ENCODE measurements at places on chromosomes 12 and 14.

DNA sequence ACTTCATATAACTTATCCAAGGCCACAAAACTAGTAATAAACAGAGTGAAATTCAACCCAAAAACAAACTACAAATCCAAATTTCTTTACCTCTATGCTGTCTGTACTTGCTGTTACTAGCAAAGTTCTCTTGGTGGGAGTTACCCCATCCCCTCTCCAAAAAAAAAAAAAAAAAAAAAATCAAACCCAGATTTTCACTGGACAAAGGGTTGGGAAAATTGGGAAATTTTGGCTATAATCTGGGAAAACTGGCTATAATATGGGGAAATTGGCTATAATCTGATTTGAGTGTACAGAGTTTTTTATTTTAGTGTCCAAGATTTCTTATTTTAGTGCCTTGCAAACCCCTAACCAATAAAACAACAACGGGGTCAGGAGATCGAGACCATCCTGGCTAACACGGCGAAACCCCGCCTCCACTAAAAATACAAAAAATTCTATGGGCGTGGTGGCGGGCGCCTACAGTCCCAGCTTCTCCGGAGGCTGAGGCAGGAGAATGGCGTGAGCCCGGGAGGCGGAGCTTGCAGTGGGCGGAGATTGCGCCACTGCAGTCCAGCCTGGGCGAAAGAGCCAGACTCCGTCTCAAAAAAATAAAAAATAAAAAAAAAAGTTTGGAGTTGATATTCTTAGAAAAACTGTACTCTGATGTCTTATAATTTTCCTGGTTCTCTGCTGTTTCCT is 148.4 kb downstream of the CHST11 start:
- no peak for DNase-seq

DNA sequence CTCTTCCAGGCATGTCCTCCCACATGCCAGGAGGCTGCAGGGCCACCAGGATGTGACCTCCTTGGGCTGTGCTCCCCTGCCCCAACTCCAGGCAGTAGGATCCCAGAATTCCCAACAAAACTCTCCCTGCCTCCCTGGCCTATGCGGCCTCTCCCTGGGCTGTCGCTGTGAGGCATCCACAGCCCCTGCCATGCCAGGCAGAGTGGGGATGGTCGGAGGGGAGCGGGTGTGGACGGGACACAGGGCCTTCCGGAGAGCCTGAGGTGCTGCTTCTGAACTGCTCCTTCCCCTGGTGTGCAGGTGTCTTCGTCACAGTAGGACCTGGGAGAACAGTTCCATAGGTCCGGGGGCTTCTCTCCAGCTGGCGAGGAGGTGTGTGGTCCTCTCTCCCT is 18.3 kb downstream of the GPR132 start:
- DNase-seq = no peak

GRCh38 chr12:16327963-16328362 is 19.5 kb upstream of the MGST1 start:
- no peak for DNase-seq

DNA sequence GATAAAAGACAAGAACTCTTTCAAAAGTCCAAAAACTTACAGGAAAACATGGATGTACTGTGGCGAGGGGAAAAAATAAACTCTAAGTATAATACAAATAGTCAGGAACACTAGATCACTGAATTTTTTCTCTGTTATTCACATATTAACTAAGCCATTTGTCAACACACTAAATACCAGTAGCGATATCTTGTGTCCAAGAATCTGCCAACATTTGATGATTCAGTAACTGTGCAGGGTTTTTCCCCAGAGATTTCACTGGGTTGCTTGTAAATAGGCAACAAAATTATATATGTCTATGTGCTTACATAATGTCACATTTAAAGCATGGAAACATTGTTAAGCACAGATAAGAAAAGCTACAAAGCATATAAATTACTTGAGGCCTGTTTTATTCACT is 205.9 kb downstream of the KIF21A start:
- no peak for DNase-seq

GRCh38 chr14:91246051-91246852 is 1.7 kb upstream of the GPR68 start:
- DNase-seq = no peak

DNA sequence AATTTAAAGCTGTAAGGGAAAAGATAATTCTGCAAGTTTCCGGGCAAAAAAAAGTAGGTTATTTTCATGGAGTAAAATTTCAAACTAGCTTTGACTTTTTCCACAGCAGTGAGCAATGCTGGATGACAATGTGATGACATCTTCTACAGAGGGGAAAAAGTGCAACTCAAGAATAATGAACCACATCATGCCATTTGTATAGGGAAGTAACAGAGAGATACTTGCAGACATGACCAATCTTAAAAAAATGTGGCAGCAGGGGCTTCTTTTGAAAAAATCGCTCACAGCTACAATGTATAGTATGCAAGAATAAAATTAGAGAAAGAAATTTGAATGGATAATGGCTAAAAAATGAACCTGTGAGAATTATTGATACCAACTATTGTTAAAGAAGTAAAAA is 115.5 kb downstream of the DHRS2 start:
- no peak for DNase-seq

DNA sequence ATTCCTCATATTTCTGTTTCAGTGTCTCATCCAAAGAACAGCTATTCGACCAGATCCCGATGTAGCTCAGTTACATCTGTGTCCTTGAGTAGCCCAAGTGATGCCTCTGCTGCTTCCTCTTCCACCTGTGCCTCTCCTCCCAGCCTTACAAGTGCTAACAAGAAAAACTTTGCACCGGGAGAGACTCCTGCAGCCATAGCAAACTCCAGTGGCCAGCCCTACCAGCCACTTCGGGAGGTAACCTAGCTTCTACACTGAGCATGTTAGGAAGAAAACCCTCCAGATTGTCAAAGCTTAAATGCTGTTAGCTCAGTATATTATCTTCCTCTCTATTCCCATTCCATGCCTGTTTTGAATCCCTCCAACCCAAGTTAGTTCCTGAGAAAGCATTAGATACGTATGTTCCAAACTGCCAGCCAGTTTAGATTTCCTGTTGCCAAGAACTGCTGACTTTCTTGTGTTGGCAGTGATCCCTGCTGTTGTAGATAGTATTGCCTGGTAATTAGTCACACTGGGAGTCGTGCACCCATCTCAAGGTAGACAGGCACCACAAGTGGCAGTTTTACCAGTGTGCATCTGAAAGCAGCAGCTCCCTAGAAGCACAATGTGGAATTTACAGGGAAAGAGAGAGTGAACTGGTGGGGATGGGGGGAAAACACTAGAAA is 14.0 kb upstream of the KCNH3 start:
- DNase-seq = no peak

- DNase-seq = no peak
Measured at GRCh38 chr12:8819666-8819980, 2.8 kb upstream of the A2ML1 start.

GRCh38 chr14:89368490-89369477 is 48.2 kb downstream of the FOXN3 start:
- no peak for DNase-seq

GRCh38 chr14:60736494-60736893 is 1.9 kb downstream of the MNAT1 start:
- no peak for DNase-seq

DNA sequence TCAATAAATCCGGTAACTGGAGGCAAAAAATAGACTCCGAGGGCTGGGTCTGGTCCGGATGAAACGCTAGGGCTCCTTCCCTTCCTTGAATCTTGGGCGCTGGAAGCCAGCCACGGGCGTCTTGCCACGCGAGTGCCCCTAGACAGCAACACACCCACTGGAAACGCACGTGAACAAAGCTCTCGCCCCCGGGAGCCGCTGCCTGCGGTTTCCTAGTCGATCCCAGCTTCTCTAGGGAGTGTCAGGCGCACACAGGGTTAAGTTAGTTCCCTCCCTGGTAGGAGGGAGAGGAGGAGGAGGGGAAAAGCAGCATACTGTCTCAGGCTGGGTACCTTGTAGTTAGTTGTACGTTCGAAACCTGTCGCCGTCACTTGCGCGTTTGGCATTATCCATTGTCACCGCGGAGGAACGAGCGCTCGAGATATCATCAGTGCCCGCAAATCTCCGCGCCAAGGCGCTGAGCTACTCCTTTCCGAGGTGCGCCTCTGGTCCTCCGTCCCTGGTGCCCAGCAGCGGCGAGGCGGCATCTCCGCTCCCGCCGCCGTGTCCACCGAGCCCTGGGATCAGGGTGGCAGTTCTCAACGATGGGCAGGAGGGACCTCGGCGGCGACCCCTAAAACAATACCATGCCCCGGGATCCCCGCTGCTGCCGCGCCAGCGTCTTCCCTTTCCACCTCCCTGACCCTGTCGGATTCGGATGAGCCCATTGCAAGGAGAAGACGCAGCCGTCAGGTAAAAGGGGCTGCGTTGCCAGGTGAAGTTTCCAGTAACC is at the start of gene FLRT2:
FLRT2 (plus strand) TSS at position 342 of the 772 bp plus-strand sequence. CDS start 91,371 bp downstream, outside the sequence.
- no peak for DNase-seq

DNA sequence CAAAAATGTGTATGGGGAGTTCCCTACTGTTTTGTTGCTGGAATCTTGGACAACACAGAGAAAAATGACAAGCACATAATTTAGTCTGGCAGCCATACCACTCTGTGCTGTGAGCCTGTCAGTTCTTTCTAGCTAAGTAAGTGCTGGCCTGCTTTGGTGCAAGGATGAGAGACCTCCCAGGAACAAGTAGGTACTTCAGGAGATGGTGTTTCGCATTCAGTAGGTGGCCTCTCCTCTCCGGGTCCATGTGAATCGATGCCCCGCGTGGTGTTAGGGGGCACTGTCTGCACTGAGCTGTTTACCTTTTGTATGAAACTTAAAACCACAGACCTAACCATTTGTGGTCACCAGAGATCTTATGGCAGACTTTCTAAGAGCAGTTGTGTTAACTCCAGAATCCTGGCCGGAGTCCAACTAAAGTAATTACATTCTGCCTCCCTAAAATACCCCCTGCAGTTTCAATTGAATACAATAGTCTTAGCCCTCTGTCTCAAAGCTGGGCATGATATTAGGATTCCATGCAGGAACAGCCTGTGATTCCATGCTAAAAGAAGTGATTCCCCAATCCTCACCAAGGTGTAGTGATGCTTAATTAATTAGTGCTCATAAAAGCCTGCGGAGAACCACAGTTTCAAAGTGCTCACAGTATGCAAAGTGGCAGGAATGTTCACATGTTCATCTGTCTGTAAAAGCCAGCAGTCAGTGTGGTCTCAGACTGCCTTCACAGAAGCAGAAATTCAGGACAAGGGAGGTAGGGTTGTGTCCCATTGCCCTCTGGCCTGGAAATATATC is 64.2 kb downstream of the LLPH start:
- DNase-seq = no peak

DNA sequence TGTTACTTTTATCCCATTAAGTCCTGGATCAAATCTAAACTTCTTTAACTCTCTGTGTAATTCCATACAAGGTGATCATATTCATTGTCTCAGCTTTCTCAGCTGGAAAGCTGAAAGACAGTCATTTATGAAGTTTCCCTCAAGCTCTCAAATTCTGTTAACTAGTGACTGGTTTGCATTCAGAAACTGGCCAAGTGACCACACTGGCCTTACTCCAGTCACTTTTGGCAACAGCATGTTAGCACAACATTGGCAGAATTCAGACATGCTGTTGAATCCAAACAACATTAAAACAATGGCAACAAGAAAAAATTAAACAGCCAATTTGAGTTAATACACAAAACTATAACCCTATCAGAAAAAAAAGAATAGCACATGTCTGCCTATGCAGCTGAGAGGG is 343.3 kb downstream of the MDGA2 start:
- DNase-seq = peak; percentile 77

- no peak for DNase-seq
Measured at GRCh38 chr12:5031958-5032357, 11.7 kb upstream of the KCNA5 start.

GRCh38 chr12:112676507-112676906 is 115.0 kb upstream of the RPH3A start:
- DNase-seq = no peak

DNA sequence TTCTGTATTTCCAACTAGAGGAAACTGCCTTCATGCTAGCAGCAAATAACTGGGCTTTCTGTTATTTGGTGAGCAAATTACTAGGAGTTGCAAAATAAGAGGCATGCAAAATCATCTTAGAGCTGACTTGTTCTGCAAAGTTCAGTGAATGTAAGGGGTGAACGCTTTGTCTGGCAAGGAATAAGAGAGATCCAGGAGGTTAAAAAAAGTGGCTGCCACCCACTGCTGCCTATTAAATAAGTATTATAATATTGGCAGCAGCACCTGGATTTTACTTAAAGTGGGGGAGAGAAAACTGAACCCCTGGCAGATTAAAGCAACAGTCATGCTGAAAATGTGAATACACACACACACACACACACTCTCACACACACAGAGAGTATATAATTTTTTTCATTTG is 557.0 kb downstream of the FLRT2 start:
- DNase-seq = no peak

DNA sequence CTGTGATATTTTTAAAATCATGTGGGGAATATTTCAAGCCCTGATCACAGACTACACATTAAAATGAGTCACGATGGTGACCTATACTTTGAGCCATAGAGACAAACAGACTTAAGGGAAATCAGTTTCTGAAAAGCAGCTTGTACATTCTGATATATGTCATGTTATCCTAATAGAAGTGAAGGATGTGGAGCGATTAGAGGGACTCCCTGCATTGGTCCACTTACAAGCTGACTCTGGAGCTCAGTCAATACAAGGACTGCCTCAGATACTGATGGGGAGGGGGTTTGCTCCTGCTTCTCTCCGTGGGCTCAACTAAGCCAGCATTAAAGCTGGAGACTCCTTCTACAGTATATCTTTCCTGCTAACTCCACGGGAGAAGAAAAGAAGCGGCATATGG is 173.5 kb downstream of the ALG10B start:
- DNase-seq = no peak

GRCh38 chr12:93403988-93404803 is 26.5 kb downstream of the NUDT4 start:
- DNase-seq = no peak

DNA sequence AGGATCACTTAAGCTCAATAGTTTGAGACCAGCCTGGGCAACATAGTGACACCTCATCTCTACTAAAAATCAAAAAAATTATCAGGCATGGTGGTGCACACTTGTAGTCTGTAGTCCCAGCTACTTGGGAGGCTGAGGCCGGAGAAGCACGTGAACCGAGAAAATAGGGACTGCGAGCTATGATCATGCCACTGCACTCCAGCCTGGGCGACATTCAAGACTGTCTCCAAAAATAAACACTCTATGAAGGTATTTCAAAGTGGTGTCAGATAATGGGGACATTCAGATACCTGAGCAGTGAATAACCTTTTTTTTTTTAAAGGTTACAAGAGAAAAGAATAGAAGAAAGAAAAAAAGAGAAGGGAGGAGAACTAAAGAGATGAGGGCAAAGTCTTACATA is 98.1 kb downstream of the MED13L start:
- DNase-seq = no peak

DNA sequence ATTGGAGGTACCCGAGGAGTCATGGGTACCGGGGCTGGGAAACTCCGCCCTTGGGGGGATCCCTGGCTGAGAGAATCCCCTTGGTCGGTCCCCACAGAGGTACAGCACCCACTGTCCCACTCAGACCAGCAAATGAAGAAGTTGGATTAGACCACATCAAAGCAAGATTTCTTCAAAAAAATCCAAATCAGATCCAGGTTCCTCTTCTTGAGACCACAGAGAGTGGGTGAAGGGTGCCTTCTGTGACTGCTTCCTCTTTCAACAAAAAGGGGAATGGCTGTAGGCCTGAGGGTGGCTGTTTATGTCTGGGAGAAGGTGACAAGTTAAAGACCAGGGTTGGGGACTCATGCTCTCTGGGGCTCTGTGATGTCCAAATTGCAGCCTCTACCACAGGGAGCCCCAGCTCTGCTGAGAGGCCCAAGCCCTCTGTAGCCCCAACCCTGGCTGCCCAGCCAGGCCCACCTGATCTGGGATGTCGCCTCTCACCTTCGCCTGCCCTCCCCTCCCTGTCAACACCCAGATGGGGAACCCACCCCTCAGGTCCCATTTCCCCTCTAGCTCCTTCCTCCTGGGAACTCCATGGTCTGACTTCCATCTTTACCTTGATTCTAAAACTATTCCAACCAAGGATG is 50.9 kb downstream of the ZFP36L1 start:
- DNase-seq = peak; percentile 90
